ENCODE measurements at places on chromosomes 4 and X.

DNA sequence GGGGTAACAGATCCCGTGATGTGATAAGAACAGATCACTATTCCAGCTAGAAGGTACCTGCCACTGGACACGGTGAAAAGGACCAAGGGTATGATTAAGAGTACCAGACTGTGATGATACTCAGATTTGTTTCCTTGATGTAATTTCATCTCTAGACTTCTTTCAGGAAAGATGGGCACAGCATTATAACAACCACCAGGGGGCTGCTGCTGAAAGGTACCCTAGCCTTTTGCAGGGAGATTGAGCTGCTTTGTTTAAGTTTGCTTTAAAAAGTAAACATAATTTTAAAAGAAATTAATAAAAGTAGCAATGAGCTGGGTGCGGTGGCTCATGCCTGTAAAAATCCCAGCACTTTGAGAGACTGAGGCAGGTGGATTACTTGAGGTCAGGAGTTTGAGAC lies 145.4 kb downstream of the EMCN start:
- no peaks in the 10 kb centered on the region for H3K36me3 ChIP-seq
- H3K4me3 ChIP-seq = no peak overlapping the region
- DNase-seq = no peak
- no peaks in the 10 kb centered on the region for H3K4me1 ChIP-seq

DNA sequence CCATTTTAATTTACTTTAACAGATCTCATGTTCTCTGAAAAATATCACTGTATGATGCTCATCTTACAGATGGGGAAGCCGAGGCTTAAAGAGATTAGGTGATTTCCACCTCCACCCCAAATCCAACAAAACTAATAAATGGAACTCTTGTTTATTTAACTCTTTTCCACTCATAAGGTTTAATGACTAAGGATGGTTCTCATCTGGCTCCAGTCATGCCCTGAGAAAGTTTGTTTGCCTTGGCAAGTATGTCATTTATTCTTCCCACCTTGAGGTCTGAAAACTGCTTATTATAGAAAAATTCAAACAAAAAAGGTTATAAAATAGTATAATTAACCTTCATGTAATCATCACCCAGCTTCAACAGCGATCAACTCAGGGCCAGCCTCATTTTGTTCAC lies 56.3 kb downstream of the PPEF2 start:
- no peak overlapping the region for H3K27ac ChIP-seq
- no peak overlapping the region for H3K4me3 ChIP-seq
- H3K36me3 ChIP-seq = no peaks in the 10 kb centered on the region
- no peaks in the 10 kb centered on the region for H3K27me3 ChIP-seq

- H3K4me1 ChIP-seq = no peaks in the 10 kb centered on the region
- no peaks in the 10 kb centered on the region for H3K36me3 ChIP-seq
- peak overlapping the region; percentile 3 for H3K4me3 ChIP-seq
- no peak for DNase-seq
Observed at GRCh38 chr4:45350438-45350837, 624.1 kb upstream of the GNPDA2 start.

- no peak for DNase-seq
- no peaks in the 10 kb centered on the region for H3K27me3 ChIP-seq
- no peak overlapping the region for H3K27ac ChIP-seq
- no peaks in the 10 kb centered on the region for H3K4me1 ChIP-seq
Observed at GRCh38 chrX:108306086-108306485, 132.1 kb downstream of the COL4A6 start.

GRCh38 chr4:96407738-96408463 lies 568.0 kb downstream of the PDHA2 start:
- no peak overlapping the region for H3K4me3 ChIP-seq
- H3K27ac ChIP-seq = no peak overlapping the region
- H3K36me3 ChIP-seq = no peaks in the 10 kb centered on the region
- no peaks in the 10 kb centered on the region for H3K4me1 ChIP-seq
- H3K27me3 ChIP-seq = no peaks in the 10 kb centered on the region
- DNase-seq = no peak

Data from vagina (tissue), 2 donors.